ENCODE measurements at places on chromosomes 5 and 9.
A peak's percentile ranks its signal among the peaks of the same experiment; 100 is the strongest.

DNA sequence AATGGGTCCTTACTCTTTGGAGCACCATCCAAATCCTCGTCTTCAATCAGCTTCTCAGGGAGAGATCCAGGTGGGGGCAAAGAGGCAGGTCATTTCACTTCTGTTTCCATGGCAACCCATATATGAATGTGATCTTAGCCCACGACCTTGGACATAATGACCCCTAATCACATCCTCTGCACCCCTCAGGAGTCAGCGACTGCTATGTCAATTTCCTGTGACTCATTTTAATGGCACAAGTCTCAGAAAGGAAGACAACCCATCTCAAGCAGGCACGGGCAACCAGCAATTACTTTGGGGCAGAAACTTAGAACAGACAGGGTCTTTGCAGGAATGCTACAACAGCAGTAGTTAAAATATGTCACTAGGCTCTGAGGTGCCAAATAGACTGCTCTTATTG, 591.2 kb downstream of the TLR4 start:
- DNase-seq = no peak

DNA sequence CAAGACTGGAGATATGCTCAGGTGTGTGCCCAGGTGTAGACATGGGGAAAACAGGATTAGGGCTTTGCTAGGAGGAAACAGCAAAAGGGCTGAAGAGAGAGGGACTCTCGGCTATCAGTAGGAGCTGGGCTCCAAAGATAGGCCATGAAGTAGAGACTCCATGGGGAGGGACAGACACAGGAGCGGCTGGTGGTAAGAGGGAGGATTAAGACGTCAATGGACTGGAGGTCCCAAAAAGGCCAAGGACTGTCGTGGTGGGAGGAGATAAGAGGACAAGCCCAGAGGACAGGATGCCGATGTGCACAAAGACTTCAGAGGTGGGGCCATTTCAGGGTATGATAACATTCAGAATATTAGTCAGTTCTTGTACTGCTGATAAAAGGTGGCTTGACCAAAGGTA, 93.1 kb downstream of the SAXO1 start:
- no peak for DNase-seq

DNA sequence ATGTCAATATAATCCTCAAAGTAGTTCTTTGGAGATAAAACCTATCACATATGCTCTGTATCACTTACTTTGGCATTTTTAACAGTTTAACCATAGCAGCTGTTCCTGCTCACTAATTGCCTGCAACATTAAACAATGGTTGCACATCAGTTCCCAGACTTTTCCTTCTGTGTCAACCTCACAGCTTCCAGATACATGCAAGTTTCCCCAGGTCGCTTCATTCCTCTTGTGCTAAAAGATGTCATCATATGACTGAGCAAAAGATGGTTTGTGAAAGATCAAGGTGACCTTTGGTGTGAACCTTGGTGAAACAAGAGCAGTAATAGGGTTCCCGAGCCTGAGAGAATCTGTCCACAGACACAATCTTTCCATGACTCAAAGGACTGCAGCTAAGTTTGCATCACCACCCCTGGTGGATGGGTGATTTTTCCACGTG, 500.4 kb upstream of the PAPPA start:
- DNase-seq = no peak

DNA sequence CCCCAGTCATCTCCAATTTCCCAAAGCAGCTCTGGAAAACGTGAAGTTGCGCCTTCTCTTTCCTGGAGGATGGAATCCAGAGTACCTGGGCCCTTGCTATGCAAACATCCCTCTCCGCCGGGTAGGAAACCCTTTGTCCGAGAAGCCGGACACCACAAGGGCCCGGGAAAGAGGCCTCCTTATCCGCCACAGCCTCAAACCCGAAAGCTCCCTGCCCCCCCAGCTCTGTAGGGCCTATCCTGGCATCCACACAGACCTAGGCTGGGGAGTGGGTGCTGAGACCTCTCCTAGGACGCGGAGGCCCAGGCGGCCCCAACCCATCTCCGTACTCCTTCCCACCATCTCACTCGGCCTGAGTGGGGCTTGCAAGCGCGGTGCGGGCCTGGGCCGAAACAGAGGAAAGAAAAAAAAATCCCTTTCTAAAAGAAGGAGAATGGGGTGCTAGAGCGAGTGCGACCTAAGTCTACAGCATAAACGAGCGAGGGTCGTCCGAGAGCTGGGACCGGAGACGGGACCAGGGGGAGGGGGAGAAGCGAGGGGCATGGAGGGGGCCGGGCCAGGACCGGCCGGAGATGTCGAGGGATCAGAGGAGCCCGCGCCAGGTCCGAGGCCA, 624 bp downstream of the FBXW11 start:
- peak; percentile 11 for DNase-seq

- DNase-seq = no peak
Observed at GRCh38 chr5:97728920-97729319, 545.9 kb upstream of the RIOK2 start.

DNA sequence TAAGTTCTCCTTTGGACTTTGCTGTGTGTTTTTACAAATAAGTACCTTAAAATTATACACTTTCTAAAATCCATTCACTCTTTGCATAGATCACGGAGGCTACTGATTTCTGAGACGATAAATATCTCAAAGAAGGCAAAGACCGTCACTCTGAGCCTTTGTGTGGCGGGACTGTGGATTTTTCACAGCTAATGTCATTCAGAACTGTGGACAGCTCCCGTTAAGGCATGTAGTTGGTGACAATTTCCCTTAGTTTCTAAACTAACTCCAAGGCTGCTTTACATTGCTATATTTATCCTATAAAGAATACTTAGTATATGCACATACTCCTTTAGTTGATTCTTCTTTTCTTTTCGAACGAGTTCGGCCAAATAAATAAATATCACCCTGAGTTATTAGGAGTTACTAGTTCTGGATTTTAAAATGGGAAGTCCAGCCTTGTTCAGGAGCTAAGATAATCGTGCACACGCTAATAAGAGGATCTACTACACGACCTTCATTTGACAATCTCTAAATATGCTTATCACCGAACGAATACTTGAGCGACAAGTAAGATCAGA, 1.8 kb downstream of the HCN1 start:
- DNase-seq = peak; percentile 55

DNA sequence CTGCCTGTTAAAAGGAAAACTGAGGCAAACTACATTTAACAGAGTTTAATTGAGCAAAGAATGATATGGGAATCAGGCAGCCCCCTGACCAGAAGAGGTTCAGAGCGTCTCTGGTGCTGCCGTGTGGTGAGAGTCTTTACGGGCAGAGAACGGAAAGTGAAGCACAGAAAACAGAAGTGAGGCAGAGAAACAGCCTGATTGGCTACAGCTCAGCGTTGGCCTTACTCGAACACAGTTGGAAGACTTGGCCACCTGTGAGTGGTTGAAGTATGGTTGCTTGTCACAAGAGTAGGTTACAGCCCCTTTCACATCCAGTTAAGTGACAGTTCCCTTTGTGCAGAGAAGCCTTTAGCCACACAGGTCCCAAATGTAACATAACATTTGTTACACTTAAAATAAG, 16.9 kb upstream of the FBP1 start:
- no peak for DNase-seq

GRCh38 chr5:31332160-31332559, 138.7 kb downstream of the CDH6 start:
- DNase-seq = no peak

- no peak for DNase-seq
Observed at GRCh38 chr5:128706269-128706668, 168.2 kb upstream of the FBN2 start.

DNA sequence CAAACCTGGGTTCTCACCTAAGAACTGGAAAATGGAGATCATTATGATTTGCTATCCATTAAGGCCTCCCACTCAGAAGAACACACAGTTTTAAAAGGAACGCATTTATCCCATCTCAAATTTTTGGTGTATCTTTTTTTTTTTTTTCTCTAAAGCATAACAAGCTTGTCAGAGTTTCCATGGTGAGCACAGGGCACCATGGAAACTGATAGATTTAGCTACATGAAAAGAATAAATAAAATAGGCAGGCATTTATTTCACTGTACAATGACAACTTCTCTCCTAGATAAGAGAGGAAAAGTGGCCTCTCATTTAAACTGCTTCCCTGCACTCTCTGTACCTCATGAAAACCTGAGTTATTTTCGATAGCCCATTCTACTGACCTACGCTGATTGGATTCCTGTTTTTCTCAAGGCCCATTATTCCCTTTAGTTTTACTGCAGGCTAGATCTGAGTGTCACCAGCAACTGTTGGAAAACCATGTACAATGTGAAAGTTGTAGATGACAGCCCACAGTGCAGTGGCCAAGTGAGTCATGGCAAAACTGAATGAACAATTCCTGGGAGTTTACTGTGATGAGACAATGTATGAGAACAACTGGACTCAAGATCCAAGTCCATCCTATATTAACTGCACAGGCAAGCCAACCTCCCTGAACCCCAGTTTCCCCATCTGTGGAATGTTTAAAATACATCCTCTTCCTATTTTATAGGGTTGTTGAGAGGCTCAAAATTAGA, 4.3 kb upstream of the GDA start:
- DNase-seq = no peak

- no peak for DNase-seq
Observed at GRCh38 chr5:38433160-38433861, 123.1 kb downstream of the LIFR start.

DNA sequence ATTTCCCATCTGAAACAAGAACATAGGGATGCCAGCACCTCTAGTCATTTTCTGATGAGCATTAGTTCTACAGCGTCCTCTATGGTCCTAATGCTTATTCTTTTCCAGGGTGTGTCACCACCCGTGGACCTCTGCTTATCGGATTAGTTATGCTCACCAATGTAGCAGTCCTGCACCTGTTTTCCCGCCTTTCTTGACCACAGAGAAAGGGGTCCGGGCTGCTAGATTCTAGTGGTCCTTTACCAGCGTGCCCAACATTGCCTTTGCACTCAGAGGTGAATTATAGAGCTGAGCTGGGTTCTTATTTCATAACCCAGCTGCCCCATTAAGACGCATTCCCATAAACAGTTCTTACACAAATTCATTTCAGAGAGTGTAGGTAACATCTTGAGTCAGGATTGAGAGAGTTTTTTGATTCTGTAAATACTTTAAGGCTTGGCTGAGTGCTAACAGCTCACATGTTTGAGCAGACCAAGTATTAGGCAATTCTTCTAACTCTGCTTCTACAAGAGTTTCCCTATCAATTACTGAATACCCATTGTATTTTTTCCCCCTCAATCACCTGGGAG, 2205.1 kb upstream of the C9orf72 start:
- no peak for DNase-seq

DNA sequence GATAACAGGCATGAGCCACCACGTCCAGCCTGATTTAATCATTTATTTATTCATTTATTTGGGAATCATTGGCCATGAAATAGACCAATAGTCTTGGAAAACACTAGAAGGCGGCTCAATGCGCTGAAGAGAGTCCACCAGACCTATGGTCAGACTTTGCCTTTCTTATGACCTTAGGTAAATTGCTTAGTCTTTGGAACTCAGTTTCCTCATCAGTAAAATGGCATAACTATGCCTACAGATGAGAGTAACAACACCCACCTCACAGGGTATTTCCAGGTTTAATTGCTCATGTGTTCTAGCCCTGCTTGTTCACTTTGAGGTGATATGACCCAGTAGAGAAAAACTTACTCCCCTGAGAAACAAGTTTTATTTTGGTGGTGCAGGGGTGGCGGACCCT, 38.2 kb upstream of the CPEB4 start:
- DNase-seq = no peak

DNA sequence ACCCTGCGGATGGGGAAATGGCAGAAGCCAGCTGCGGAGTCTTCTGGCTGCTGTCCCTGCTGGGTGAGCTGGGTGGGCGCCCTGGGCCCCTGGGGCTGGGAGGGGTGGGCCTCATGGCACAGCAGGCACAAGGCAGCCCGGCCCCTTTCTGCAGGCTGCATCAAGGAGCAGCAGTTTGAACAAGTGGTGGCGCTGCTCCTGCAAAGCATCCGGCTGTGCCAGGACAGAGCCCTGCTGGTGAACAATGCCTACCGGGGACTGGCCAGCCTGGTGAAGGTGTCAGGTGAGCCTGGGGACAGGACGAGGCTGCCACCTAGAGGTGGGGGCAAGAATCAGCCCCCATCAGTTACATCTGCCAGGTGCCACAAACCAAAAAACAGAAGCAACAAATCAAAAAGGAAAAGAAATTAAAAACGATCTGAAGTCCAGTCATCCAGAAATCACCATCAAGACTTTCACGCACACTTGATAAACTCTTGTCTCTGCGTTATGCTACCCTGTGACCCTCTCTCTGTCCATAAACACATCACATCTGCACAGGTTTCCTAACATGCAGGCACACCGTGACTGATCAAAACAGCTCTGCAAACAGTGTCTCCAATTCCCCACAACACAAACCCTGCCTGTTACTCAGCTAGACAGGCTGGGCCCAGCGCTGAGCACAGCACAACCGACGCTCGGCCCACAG, 13.9 kb downstream of the REXO4 start:
- DNase-seq = peak; percentile 47

GRCh38 chr5:146884066-146884626, 5.6 kb upstream of the PPP2R2B start:
- DNase-seq = no peak

GRCh38 chr5:120479066-120479465, 15.0 kb downstream of the PRR16 start:
- no peak for DNase-seq

All from NCI-H748 treated with DMSO at 0.1 percent for 48 hours (cell line).